HEK293T (cell line): ENCODE measurements at places on chromosomes 2 and 18.
A peak's percentile ranks its signal among the peaks of the same experiment; 100 is the strongest.

GRCh38 chr2:119147776-119148715 lies 10.5 kb downstream of the C1QL2 start:
- DNase-seq: no peak

DNA sequence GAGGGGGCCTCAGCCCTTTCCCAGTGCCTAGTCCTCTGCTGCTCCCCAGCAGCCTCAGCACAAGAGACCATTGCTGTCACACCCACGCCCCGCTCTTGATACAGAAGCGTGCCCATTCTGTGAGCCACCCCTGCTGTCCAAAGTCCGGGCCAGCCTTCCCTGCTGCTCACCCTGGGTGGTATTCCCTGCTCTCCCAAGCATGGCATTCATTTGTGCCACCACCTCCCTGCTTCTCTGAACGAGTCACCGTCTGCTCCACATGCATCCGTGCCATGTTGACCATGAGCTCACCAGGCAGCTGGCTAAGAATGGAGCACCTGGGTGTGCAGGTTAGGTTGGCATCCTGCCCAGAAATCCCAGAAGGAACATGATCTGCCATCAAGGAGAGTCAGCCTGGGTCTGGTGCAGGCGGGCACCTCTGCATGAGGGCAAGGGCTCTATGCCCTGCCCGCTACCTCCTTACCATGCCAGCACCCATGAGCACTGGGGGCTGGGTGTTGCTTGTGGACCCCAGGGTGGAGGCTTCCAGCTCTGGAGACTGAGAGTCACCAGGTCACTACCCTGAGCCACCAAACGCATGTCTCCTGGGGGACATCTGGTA lies 63.0 kb downstream of the TWIST2 start:
- no peak for DNase-seq

GRCh38 chr2:23002234-23002633 lies 382.7 kb upstream of the KLHL29 start:
- DNase-seq: no peak

DNA sequence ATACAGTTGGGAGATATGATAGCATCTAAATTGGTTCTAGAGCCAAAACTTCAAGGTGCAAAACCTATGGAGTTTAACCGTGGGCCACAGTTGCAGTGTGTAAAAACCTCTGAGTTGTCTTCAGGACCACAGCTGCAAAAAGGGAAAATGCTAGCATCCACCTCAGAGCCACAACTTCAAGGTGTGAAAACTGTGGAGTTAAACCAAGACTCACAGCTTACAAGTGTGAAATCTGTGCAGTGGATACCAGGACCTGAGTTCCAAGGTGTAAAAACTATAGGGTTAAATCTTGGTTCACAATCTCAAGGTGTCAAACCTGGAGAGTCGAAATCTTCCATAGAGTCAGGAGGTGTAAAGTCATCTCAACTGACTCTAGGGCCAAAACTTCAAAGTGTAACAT lies 10.4 kb upstream of the ZNF512 start:
- no peak for DNase-seq

GRCh38 chr2:136288249-136288648 lies 170.3 kb upstream of the CXCR4 start:
- no peak for DNase-seq

DNA sequence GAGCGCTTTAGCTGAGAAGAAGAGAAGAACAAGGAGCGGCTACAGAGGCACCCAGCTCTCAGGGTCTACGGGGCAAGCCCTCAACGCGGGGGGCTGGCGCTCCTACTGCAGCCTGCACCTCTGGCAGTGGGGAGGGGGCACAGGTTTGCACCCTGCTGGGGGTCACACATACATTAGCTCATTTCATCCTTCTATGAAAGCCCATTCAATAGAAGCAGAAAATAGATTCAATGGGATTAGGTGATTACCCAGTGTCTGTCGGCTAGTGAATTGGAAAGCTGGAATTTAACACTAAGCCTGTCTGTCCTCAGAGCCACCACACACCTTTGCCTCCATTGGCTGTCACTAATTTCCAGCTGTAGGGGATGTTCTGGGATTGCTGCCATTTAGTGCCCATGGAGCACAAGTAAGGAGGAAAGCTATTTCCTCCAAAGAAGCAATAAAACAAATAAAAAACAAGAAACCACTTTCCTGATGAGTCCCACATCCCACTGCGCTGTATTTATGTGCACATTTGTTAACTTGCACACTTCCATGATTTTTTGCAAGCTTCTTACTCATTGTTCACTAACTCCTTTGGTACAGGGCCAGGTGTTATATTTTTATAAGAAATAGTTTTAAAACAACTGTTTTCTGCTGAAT lies 319.6 kb upstream of the REV1 start:
- no peak for DNase-seq

DNA sequence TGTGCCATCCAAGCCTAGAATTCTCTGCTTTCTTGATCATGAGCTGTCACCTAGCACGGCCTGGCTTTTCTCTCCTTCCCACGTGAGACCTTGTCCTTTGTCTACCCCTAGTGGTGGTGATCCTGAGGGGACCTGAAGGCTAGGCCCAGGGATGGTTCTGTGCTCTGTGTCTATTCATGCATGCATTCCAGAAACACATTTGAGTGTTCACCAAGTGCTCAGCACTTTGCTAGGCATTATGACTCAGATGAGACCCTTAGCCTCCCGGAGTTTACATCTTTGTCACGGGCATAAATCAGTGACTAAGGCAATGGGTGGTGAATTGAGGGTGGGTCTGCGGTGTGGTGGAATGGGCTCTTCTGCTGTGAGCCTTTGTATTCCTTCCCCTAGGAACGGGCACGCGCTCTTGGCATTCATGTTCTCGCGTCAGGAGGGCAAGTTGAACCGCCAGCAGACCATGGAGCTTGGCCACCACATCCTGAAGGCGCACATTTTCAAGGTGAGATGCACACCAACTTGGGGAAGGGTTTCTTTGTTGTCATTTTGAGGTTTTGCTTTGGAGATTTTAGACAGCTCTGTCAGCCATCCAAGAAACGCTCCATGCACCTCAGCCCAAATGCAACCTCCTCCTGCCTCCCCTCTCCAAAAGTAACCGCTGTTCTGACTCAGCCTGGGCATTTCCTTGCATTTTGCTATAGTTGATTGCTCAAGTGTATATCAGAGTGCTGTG lies 100.9 kb downstream of the WDSUB1 start:
- peak; percentile 30 for DNase-seq

DNA sequence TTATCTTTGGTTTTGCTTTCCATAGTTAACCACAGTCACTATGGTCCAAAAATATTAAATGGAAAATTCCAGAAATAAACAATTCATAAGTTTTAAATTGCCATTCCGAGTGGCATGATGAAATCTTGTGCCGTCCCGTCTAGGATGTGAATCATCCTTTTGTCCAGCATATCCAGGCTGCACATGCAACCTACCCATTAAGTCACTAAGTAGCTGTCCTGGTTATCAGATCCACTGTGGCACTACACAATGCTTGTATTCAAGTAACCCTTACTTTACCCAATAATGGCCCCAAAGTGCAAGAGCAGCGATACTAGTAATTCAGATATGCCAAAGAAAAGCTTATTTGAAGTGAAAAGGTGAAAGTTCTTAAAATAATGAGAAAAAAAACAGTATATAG lies 10.7 kb downstream of the USP34 start:
- no peak for DNase-seq

GRCh38 chr2:22079583-22079982 lies 955.8 kb downstream of the TDRD15 start:
- DNase-seq: no peak

DNA sequence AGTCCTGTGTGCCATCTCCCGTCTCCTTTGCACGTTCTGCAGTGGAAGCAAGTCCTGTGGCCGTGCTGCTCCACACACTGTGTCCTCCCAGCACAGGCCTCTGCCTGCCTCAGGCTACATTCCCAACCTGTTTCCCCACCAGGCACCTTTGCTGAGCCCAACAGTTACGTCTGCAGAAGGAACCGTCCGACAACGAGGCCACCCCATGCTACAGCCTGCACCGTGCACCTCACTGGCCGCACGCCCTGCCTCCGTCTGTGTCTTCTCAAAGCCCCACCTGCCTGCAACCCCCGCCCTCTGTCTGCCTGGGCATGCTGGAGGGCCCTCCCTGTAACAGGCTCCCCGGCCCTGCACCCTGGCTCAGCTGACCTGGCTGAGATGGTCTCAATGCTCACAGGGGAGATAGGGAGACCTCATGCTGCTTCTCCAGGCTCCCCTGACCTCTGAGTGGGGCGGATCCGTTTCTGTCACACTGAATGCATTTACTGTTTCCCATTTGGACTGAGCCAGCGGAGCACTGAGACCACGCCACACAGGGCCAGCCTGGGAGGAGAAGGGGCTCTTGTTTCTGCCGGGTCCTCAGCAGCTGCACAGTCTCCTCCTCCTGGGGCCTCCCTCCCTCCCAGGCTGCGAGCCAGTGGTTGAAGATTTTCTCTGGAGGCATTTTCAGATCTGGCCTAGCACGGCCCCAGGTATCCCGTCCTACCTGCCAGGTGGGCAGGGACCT lies 109.1 kb upstream of the OTOS start:
- DNase-seq: no peak

GRCh38 chr2:189409131-189409530 lies 32.1 kb upstream of the WDR75 start:
- DNase-seq: no peak

- no peak for DNase-seq
Observed at GRCh38 chr2:239833269-239834109, 191.7 kb downstream of the NDUFA10 start.

DNA sequence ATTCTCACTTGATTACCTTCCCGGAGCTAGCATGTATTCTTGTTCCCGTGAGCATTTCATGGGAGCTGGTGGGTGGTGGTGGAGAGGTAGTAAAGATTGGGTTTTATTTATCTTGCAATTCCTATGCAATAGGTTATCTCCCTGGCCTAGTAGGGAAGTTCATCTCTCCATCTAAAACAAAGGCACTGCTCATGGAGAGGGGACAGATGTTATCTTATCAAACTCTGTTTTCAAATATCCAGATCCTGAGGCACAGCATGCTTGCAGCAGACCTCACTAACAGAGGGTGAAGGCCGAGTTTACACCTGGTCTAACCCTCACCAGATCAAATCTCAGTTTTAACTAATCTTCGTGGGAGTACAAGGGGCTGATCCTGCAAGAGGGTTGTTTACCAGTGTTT lies 98.9 kb downstream of the CYRIA start:
- DNase-seq: no peak

- DNase-seq: no peak
Observed at GRCh38 chr18:73110307-73110706, 242.5 kb upstream of the NETO1 start.

GRCh38 chr18:57833441-57834101 lies 30.5 kb upstream of the ATP8B1 start:
- no peak for DNase-seq

DNA sequence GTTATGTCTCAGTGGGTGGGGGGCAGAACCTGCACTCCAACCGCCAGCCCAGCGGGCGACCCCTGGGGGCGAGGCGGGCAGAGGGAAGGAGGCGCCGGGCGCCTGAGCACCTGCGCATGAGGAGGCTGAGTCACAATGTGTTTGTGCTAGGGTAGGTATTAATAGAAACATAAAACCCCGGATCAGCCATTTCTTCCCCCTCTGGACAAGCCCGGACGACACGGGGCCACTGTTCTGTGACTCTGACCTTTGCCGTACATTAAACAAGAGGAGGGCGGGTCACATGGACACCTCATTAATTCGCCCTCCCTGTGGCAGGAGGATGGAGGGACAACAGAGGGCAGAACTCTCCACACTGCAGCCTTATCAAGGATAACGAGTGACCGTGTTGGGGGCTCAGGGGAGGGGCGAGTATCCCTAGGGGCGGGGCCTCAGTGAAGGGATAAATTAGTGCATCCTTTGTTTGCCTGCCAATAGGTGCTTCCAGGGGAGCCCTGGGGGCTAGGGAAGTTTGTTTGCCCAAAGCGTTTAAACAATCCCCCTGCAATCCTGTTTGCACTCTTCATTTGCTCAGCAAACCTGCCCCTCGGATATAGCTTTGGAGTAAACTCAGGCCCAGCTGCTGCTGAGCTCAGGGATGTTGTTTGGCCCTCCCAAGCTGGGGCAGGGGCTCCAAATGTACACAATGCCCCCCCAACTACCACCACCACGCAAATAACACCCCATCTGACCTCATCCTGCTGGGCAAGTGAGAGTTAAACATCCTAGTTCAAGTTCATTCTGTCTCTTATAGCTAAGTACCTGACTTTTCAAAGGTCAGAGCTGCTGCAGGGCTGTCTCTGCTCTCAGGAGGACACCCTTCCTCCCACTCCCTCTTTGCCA lies 171.2 kb upstream of the GLI2 start:
- no peak for DNase-seq

DNA sequence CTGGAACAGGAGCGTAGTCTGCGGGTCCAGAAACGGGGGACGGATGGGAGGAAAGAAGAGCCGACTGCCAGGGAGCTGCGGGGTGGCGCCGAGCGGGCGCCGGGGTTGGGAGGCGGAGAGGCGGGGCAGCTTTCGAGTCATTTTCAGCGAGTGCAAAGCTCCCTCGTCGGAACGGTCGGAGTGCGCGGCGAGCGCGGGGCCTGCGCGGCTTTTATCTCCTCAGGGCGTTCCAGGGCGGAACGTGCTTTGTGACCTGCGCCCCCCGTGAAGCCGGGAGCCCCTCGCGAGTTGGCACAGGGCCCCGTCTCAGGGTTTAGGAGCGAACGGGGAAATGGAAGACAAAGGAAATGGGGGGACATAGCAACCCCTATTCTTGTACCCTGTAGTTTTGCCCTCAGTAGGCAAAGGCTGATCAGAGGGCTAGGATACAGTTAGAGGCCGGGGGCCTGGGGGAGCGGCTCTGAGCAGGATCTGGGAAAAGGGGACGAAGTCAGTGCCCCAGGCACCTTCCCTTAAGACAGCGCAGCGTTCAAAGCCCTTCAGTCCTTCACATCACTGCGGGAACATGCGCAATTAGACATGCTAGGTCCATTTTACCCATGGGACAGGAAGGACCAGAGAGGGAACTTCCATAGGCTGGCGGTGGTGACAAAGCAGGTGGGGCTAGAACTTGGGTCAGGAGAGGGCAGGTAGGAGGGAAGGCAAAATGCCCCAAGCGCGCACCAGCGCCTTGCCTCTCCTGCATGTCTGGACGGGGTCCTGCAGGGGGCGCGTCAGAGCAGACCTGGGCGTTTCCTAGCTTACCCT lies 60.1 kb upstream of the IL1RL1 start:
- DNase-seq: no peak

- no peak for DNase-seq
Observed at GRCh38 chr18:72539901-72540300, 4.2 kb downstream of the CBLN2 start.

- no peak for DNase-seq
Observed at GRCh38 chr2:85175369-85176299, 42.4 kb downstream of the TCF7L1 start.

GRCh38 chr18:58416704-58417683 lies 211.9 kb downstream of the ALPK2 start:
- no peak for DNase-seq

DNA sequence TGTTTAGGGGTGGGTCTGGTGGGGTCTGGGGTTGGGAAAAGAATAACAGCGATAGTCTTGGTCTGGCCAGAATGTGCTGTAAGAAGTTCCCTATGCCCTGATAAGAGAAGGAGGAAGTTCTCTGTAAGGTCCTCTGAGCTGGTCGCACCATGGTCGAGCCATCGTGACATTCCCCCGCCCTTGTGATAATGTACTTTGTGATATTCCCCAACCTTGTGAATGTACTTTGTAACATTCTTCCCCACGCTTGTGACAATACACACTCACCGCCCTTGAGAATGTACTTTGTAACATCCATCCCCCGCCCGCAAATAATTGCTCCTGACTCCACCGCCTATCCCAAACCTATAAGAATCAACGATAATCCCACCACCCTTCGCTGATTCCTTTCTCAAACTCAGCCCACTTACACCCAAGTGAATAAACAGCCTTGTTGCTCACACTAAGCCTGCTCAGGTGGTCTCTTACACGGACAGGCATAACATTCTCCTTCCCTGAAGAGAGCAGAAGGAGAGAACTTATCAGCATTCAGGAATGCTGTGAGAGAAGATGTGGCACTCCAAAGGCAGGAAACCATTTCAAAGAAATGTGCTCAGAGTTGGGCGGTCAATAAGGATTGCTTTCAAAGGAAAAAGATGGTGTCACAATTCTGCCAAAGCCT lies 17.8 kb upstream of the DUSP19 start:
- no peak for DNase-seq
